ENCODE measurements at places on chromosomes 7 and 10. TPM values are rescaled to one million over a fixed set of nuclear protein-coding genes. Genes with fewer than 3 reads are reported as not detected.

GRCh38 chr7:121172484-121172883, 156.3 kb upstream of the WNT16 start:
- no peak for DNase-seq

DNA sequence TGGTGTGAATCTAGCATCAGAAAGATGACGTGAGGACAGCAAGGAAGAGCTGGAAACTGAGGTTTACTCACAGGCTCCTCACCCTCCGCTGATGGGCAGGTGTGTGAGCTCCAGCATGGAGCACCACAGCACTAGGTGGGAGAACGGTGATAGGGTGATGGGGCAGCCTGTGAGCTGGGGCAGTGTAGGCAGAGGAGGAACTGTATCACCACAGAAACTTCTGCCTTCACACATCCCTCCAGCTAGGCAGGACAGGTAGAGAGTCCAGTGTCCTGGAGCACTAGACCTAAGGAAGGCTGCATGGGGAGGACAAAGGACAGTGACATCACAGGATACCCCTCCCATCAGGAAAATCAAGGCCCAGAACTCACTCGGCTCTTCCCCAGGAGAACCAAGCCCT, 241.8 kb upstream of the PRSS58 start:
- DNase-seq, result no peak

GRCh38 chr10:70991140-70992124, 103.1 kb upstream of the PCBD1 start:
- DNase-seq, result no peak

DNA sequence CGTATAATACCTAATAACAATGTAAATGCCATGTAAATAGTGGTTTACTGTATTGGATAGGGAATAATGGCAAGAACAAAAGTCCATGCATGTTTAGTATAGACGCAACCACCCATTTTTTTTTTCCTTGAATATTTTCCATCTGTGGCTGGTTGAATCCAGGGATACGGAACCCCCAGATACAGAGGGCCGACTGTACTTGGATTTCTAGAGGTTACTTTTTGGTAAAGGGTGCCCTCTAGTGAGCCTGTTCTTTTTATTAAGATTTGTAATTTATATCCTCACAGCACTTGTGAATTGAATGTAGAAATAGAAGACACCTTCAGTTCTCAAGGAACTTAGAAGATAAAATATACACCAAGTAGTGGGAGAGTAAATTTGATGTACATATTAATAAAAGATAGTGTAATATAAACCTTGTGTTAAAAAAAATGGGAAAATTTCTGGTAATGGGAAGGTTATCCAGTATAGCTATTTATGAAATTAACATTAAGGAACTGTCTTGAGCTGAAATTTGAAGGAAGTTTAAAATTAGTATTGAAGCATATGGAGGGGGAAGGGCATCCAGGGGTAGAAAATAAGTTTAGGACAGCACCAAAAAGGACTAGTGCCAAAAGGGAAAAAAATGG, 32.0 kb downstream of the EXOC6 start:
- no peak for DNase-seq

DNA sequence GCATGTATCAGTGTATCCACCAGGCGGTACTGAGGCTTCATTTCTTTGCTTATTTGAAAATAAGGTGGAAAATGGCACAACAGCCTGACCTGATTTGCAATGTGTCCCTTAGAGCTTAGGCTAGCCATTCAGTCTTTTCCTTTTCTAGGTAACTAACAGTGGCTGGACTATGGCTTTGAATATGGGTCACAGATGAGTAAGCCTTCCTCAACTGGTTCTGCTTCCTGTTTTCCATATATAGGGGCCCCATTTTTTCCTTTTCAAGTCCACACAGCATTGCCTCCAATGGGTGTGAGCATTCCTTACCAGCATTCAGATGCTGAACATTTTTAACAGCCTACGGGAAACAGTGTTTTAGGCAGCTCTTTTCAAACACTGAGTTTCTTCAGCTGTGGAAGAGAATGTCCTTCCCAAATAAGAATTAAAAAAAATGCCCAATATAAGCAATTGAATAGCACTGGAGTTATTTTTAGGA, 3.9 kb upstream of the ITGB1 start:
- DNase-seq, result no peak

GRCh38 chr7:127928222-127928621, 103.0 kb downstream of the LRRC4 start:
- no peak for DNase-seq

DNA sequence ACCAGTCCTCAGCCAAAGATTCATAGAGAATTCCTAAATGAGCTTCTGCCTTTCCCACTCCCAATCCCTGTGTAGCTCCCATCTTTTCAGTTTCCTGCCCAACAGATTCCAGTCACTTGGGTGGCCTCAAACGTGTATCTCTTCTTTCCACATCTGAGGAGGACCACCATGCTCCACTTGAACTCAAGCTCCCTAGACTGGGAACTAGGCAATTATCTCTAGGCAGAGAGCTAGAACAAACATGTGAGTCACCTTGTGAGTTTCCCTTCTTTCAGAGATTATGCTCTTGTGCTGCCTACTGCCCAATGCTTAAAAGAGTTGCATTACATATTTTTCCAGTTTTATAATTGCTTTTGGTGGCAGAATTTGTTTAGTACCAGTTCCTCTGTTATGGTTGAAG, 178.0 kb downstream of the MDFIC start:
- DNase-seq, result no peak

Gene GIMAP2
- 12.4 TPM for total RNA-seq

Data from esophagus squamous epithelium (tissue), 5 donors.